ENCODE measurements at places on chromosomes 11 and 22.
A peak's percentile ranks its signal among the peaks of the same experiment; 100 is the strongest.

- DNase-seq: no peak
Observed at GRCh38 chr22:19117111-19117512, 5.1 kb downstream of the DGCR2 start.

DNA sequence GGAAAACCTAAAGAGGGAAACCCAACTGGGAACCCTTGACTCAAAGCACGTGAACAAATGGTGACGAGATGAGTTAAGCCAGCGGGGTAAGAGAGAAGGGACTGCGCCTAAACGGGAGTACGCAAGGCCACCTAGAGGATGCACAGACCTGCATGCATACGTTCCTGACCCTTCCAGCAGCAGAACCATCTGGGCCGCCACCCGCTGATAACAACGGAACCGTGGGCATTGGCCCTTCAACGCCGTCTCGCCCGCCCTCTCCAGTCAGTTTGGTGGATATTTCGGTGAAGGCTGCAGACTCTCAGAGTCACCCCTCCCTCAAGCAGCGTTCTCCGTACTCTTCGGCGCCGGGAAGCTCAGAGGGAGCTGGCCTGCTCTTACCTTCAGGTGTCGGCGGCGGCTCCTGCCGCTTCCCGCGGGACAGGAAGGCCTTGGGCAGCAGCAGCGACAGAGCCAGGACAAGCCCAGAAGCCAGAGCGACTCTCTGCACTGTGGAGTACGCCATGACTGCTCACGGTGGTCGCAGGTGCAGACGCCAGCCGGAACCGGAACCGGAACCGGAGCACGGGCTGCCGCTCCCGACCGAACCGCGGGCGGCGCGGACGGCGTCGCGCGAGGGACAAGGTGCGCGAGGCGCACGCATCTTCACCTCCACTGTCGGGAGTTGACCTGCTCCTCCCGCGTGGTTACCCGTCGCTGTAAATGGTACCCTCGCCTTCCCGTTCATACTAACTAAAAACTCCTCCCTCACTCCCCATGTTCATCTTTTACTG is at the start of gene RIC3:
TSS of gene RIC3 (minus strand) at position 541 of the 773 bp plus-strand sequence. CDS start at position 505, 36 bp downstream.
- no peak for DNase-seq

GRCh38 chr11:69718147-69718546 is 14.3 kb upstream of the FGF19 start:
- peak; percentile 56 for DNase-seq

DNA sequence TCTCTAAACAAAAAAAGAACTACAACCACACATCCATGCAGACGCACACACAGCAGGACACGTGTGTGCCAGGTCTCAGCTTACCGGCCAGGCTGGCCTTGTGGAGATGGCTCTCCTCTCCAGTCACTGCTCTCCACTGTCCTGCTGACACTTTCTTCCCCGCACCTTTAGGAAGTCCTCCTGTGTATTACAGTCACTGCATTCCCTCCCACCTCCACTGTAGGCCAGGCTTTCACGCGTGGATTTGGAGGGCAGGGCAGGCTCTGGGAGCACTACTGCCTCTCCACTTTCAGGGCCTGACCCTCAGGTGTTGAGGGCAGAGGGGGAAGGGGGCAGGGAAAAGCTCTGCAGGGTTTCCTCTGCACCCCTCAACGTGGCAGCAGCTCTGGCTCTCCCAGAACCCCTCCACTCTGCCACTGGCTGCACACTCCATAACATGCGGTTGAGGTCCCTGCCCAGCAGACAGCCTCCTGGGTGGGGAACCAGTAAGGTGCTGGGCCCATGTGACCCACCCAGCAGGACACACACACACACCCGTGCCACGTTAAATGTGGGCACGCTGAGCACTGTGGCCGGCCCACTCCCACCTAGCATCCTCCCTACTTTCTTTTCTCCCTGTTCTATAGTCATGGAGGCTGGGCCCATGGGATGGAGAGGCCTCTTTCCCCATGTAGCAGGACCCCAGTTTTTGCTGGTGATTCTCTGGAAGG is 107.0 kb upstream of the PITPNB start:
- DNase-seq: no peak

GRCh38 chr22:25109878-25110595 is 89.6 kb upstream of the CRYBB3 start:
- no peak for DNase-seq

DNA sequence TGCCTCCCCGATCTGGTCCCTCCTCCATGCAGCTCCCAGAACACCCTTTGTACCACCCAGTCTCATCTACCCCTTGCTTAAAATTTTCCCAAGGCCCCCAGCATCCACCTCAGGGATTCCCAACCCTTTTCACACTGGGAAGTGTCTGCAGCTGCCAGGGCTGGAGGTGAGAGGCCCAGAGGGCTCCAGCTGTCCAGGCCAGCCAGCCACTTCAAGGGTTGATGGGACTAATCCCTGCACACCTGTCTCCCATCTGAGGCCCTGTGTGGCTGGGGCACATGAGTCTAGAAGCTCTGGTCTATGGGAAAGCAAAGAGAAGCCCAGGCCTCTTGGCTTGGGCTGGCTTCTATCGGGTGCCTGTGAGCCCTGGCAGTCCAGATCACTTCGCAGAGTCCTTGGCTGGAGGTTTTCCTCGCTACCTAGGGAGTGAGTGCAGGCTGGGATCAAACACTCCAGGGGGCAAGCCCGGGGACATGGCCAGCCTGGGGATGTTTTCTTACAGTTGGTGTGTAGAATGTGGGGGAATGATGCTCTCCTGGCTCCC is 41.1 kb upstream of the TPBGL start:
- DNase-seq: no peak
